ENCODE measurements at places on chromosomes 7 and 10.

DNA sequence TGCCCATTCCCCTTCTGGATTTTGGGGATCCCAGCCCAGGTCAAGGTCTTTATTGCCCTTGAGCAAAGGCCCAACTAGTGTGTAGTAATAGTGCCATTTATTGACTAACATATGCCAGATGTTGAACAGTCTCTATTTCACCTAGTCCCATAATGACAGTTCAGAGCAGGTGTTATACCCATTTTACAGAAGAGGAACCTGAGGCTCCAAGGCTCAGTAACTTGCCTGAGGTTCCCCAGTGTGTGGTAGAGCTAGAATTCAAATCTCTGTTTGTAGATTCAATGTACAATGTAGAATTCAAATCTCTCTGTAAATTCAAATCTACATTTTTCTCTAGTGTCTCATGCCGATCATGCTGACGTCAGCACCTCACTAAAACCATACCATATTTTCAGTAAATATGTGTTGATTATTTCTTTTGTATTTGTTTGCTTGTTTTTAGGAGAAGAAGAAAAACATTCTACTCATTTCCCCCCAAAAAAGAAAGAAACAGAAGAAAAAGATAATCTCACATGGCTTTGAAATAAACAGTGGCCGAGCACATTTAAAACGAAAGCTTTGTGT, 329.7 kb downstream of the PRPF18 start:
- no peak for DNase-seq

GRCh38 chr7:30973791-30974604, 10.2 kb downstream of the GHRHR start:
- DNase-seq = no peak

DNA sequence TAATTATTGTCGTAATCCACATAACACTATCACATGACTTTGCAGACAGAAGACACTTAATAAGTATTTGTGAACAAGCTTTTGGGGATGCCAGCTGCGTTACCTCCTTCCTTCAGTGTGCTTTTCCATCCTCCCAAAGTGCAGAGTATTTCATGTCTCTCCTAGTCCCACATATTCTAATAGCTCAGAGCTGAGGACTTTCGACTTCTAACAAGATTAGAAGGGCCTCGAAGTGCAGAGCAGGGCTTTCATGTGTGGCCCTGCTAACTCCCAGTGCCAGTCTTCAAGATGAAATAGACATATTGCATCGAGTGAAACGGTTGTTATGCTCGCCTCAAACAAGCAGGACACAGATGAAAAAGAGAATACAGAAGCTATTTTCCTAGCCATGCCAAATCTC, 125.7 kb upstream of the RNF32 start:
- DNase-seq = no peak

DNA sequence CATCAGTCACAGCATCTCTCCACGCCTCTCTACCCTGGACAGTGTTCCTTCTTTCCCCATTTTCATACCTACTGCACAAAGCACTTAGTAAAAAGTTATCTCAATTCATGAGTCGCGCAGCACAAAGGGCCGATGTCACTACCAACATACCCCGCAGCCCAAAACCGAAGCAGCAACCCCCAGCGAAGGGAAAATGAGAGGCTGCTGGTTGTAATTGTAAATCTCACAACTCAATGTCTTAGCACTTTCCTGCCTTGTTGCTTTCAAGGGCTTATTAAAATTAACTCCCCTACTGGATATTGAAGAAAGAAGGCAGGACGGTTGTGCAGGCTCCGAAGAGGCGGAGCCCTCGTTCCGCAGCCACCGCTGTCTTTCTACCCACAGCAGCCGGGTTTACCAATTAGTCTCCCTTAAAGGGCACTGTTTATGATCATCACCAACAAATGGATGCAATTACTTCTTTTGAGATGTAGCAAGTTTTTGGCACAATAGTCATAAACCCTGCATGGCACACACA, 6.5 kb downstream of the DIP2C start:
- DNase-seq = no peak

GRCh38 chr10:17607603-17608332, 9.4 kb downstream of the HACD1 start:
- DNase-seq = no peak

DNA sequence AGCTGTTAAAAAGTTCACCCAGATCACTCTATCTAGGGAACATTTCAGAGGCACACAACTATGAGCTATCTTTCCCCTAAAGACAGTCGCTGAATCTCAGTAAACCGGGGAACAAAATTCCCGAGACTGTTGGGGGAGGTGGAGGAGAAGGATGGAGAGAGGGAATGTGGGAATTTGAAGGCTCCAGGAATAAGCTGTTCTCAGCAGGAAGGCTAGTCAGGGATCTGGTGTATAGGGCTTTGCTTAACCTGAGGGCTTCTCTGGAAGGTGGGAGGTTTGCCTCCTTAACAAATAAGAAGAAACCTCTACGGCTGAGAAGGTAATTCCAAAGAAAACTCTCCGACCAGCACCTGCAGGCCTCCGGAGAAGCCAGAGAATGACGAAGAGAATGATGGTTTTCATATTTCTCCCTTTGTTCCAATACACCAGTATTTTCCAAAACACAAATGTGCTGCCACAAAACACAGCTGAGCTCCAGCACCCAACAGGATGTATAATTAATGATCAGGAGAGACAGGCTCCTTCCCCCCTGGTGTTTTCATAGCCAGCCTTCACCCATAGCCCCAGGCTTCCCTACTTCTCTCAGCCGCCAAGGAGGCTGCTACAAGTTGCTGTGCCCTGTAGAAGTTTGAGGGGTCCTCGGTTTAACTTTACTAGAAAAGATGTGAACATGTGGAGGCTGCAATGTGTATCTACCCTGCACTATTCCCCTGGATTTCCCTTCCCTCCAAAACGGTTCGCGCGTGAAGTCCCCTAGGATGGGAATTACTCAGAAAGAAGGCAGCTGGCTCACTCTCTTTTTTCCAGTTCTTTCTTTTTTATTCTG, 2.0 kb downstream of the KCNMA1 start:
- no peak for DNase-seq

DNA sequence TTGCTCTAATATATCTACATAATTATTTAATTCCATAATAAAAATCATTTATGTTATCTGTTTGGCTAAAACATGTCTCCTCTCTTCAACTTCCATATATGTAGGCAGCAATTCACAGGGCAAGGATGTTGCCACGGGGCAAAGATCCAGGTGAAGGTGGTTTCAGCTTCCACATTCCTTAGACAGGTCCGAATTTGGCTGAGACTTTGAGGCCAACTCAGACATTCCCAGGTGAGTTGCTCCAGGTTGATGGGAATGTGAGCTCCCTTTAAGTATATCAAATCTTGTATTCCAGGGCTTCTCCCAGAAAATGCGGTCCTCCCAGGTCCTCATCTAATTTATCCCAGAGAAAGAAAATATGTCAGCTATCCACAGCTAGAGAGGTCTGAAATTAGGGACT, 15.1 kb upstream of the AOAH start:
- DNase-seq = no peak

DNA sequence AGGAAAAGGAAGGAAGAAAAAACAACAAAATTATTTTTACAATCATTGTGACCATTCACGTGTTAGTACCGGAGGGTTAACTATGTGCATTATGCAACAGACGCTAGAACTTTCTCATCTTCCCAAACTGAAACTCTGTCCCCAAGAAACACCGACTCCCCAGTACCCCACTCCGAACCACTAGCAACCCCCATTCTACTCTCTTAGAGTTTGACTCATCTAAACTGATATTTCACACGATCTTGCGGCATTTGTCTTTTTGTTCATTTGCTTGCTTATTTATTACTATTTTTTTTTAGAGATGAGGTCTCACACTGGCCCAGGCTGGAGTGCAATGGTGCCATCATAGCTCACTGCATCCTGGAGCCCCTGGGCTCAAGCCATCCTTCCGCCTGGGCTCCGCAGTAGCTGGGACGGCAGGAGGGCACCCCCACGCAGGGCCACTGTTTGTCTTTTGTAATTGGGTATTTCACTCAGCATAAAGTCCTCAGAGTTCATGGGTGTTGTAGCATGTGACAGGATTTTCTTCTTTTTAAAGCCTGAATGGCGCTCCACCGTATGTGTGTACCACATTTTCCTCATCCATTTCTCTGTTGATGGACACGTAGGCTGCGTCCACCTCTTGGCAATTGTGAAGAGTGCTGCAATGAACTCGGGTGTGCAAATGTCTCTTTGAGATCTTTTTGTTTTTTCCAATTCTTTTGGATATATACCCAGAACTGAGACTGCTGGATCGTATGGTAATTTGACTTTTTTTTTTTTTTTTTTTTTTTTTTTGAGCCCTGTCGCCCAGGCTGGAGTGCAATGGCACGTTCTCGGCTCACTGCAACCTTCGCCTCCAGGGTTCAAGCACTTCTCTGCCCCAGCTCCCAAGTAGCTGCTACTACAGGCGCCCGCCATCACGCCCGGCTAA, 9.5 kb downstream of the MNX1 start:
- no peak for DNase-seq

DNA sequence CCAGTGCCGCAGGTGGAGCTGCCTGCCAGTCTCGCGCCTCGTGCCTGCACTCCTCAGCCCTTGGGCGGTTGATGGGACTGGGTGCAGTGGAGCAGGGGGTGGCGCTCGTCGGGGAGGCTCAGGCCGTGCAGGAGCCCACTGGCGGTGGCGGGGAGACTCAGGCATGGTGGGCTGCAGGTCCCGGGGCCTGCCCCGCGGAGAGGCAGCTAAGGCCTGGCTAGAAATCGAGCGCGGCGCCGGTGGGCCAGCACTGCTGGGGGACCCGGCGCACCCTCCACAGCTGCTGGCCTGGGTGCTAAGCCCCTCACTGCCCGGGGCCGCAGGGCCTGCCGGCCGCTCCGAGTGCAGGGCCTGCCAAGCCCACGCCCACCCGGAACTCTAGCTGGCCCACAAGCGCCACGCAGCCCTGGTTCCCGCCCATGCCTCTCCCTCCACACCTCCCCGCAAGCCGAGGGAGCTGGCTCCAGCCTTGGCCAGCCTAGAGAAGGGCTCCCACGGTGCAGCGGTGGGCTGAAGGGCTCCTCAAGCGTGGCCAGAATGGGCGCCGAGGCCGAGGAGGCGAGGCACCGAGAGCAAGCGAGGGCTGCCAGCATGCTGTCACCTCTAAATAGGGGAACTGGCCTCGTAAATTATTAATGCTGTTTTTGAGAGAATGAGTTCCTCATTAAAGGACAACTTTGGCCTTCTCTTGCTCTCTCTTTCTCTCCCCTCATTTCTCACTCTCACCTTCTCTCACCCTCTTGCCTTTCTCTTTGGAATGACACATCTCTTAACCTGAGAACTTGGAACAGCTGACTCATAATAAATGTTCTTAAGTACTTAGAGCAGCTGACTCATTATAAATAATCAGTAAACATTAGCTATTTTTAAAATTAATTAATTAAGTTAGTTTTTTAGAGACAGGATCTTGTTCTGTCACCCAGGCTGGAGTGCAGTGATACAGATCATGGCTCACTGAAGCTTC, 4.9 kb downstream of the ACADSB start:
- no peak for DNase-seq

GRCh38 chr10:44168478-44168877, 216.4 kb downstream of the CXCL12 start:
- no peak for DNase-seq

DNA sequence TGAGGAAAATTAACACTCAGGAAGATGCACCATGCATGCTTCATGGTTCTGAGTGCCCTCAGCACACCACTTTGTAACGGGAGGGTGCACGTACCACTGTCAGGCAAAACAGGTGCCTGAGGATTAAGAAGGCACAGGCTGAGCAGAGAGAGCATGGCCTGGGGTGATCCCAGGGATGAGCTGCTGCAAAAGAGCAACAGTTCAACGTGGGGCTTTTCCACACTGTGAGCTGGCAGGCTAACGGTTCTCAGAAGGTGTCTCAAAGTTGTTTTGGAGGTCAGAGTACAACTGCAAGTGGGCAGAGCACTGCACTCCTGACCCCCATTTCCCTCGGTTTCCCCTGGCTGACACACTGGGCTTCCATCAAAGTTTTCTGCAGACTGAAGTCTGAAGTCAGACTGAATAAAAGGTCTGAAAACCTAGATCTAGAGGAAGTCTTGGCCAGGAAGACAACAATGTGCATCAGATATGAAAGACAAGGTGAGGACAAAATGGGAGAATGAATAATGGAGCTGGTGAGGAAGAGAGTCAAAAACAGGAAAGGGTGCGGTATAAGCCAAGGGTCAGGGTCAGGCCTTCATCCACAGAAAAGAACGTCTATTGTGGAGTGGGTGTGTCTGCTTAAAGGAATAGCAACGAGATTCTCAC, 20.5 kb downstream of the ZNF438 start:
- DNase-seq = no peak

- DNase-seq = no peak
These were observed 27.0 kb upstream of the ZPBP start for GRCh38 chr7:50119815-50120637.

- DNase-seq = no peak
These were observed 306.9 kb downstream of the FRMD4A start for GRCh38 chr10:14023673-14024328.

DNA sequence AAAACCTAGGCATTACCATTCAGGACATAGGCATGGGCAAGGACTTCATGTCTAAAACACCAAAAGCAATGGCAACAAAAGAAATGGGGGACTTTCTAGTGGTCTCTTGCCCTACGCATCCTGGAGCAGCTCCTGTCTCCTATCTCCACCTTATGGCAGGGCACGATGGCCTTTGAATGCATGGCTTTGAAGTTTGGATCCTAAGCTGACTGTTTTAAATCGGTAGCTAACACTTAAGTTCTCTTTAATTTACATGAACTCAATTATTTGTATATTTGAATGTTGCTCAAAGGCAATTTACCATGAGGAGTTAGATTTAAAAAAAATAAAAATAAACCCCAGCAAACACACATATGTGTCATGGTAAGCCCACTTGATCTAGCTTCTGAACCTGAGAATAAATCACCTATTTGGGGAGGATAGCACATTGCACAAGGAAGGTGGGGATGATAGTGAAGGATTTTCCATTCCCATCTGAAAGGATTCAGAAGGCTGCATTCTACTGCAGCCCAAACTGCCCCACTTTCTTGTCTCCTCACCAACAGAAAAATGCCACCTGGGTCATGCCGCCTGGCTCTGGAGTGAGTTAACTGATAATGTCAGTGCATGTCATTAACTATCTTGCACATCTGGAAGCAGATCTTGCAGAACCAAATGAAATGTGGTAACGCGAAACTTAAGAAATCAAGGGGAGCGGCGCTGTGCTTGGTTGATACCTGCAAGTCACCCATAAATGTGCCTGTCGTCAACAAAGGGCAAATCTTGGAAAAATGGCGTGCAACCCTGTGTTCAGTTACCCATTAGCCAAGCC, 12.4 kb downstream of the KLF6 start:
- no peak for DNase-seq

GRCh38 chr10:105974803-105975456, 1189.6 kb downstream of the SORCS1 start:
- DNase-seq = no peak

DNA sequence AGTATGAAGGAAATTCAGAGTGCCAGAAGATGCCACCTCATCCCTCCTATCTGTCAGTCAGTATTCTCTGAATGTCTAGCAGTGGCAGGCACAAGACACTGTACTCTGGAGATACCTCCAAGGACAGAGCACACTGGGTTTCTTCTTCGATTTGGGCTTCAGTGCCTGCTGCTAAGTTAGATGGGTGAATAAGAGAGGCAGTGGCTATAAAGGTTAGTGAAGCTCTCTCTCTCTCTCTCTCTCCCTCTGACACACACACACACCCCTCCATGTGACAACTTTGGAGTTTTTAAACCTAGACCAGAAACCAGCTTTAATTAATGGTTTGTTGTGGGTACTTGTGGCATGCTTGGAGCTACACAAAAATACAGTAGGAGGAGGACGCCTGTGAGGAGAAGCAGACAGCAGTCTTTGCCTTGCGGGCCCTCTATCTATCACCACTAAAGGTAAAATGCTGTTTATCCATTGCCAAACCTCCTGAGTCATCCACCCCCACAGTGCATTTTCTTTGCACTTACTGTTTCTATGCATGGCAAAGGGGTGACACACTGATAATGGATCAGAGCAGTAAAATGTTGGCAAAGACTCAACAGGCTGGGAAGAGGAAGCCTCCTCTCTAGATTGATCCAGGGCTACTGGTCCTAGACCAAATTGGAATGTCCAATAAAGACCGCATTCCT, 102.5 kb downstream of the TRIL start:
- no peak for DNase-seq
